ENCODE measurements at places on chromosomes 5 and 9. TPM values are rescaled to one million over a fixed set of nuclear protein-coding genes. Genes with fewer than 3 reads are reported as not detected.

GRCh38 chr9:71683598-71684235 is 84.6 kb downstream of the CEMIP2 start:
- no peak for DNase-seq

GRCh38 chr5:75640395-75640794 is 29.1 kb downstream of the ANKDD1B start:
- DNase-seq: no peak

DNA sequence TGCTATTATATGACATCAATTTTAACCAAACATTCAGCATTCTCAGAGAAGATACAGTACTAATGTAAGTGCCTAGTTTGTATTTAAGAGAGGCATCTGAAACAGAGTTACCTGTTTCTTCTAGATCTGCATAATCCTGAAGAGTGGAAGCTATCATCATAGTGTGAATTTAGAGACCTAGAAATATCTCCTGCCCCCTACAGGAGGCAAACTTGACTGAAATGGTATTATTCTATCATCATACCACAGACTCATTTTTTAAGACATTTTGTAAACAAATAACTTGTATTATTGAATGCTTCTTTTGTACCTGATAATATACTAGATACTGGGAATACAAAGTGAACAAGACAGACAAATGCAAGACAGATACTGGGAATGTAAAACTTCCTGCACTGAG is 216.8 kb upstream of the RPS23 start:
- DNase-seq: no peak

DNA sequence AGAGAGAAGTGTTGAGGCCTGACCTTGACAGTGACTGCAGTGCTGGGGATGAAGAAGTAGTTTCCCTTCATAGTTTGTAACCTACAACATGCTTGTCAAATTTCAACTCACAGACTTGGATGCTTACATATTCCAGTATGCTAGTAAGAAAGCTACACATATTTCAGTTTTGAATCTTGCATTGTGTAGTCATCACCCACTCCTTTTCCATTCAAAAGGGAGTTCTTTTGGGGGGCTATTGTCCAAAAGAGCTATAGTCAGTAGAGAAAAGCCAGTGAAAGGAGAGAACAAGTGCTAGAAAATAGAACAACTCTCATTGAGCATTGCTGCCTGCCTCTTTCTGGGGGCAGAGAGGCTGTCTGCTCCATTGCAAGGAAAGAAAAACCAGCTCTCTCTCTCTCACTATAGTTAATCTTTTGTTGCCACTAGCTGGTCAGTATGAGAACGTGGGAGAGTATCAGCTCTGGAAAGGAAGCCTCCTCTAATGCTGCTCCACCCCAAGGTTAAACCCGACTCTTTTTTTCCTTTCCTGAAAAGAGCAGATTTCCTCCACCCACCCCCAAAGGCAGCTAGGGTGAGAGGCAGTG is 7.3 kb downstream of the ASTN2 start:
- no peak for DNase-seq

GRCh38 chr9:137136881-137137607 is 1.9 kb upstream of the GRIN1 start:
- DNase-seq: no peak

TAF11L10 gene
- total RNA-seq: not detected

MSH3 gene
- 19.6 TPM for total RNA-seq

PCDHGC3 gene
- 0.20 TPM for total RNA-seq

All from HepG2 (cell line).